ENCODE measurements at places on chromosomes 12 and 14.

DNA sequence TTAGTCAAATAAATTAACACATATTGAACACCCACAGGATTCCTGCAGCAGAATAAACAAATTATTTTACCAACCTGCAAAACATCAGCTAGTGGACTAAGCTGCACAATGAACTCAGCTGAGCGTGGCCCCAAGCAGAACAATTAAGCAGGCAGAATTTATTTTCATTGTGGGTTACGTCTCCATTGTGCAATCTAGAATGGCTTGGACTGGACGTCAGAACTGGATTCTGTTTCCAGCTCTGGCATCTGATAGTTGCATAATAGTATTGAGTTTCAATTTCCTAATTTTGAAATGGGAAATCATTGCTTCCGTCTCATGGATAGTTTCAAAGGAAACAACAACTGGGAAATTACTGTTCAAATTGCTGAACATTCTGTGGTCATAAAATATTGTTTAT lies 35.5 kb upstream of the RERG start:
- no peak for DNase-seq

DNA sequence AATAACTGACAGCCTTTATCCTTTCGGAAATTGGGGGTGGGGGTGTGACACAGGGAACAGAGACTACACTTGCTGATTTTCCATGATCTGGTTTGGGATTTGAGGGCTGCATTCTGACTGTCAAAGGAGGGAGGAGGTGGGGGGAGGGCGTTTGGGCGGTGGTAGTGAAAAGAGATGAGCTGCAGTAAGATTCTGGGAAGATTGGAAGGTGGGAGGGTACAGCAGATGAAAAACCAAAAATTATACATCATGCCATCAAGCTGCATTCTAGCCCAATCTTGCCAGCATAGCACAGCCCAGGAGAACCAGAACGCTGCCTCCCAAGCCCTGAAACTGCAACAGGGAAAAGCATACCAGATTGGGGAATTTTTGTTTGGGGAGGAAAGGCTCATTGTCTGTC lies 2.4 kb downstream of the RND1 start:
- DNase-seq: no peak

GRCh38 chr14:104817930-104818713 lies 17.2 kb downstream of the ZBTB42 start:
- no peak for DNase-seq

DNA sequence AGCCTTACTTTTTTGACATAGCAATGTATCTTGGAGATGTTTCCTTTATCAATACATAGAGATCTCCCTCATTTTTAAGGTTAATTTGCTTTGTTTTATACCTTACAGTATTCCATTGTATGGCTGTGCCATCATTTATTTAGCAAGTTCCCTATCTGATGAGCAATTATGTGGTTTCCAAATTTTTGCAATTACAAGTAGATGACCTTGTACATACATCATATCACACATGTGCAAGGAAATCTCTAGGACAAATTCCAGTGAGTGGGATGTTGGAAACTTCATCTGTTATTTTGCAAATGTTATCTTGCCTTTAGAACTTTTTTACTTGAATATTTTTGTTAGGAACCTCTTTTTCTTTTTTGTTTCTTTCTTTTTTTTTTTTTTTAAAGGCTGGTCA lies 49.7 kb downstream of the DRAM1 start:
- no peak for DNase-seq

DNA sequence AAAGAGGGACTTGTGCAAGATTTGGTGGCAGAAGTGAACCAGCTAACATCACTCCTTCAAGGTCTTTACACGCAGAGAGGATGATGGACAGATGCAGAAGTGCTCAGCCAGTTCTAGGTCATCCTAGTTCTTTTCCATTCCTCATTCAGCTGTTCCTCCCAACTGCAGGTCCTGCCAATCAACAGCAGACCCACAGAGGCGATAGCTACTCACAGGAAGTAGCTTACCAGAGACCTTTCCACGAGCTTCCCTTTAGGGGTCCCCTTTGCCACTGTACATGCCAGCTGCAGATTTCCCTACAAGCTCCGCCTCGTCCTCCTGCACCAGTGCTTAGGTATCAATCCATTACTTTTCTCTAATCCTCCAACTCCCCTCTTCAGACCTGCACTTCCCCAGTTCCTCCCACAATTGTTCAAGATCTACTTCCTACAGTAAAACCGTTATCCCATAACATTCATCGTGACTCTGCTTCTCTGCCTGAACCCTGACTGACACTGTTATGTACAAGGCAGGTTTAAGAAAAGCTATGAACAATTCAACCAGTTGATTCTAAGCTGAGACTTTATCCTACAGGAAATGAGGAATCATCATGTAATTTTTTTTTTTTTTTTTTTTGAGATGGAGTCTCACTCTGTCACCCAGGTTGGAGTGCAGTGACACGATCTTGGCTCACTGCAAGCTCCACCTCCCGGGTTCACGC lies 22.5 kb downstream of the RECQL start:
- DNase-seq: no peak

- DNase-seq: no peak
Measured at GRCh38 chr14:71625175-71625574, 307.1 kb upstream of the RGS6 start.

GRCh38 chr14:54625112-54625511 lies 58.2 kb downstream of the SAMD4A start:
- DNase-seq: no peak

DNA sequence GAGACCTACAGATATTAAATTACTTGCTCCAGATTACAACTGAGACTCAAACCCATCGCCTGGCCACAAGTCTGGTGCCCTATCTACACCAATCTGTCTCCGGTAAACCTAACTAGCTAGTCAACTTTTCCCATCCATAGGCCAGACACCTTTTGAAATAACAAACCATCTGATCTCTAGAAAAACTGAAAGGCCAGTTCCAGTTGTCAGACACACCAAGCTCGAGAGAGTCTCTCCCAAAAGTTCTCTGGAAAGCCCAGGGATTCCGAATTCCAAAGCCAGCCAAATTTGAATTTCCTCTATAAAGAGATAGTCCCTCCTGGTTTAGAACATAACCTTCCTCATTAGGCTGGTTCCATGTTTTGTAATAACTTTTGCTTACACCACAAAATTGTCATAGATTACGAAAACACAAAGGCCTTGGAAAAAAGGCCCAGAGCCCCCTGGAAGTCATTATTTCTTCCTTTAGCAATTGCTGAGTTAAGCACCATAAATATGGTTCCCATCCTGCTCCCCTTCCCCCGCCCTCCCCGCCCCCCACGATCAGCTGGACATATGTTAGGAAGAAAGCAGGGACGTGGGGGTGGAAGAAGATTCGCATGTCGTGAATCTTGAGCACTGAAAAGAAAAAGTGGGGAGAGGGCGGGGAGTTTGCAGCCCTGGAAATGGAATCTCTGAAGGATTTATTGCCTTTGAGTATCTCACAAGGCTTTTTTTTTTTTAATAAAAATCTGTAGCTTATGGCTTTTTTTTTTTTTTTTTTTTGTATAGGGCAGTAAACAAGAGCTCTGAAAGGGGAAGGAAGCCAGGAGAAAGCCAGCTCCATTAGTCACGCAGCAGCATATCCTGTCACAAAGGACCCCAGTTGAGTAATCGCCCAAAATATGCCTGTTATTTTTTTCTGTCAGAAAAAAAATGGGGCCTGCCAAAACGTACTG lies 110.4 kb downstream of the ZFP36L1 start:
- DNase-seq: peak; percentile 47

GRCh38 chr12:76117067-76117691 lies 32.7 kb upstream of the NAP1L1 start:
- no peak for DNase-seq

- no peak for DNase-seq
Measured at GRCh38 chr12:127685931-127686330, 581.0 kb upstream of the TMEM132C start.

- no peak for DNase-seq
Measured at GRCh38 chr14:68956724-68957123, 22.4 kb downstream of the ACTN1 start.

GRCh38 chr14:25006031-25006430 lies 43.9 kb downstream of the STXBP6 start:
- no peak for DNase-seq

GRCh38 chr14:101476916-101477553 lies 84.3 kb upstream of the DIO3 start:
- DNase-seq: no peak

- no peak for DNase-seq
Measured at GRCh38 chr12:84763107-84763506, 149.5 kb downstream of the SLC6A15 start.

- DNase-seq: no peak
Measured at GRCh38 chr12:125197326-125197725, 132.1 kb downstream of the AACS start.

DNA sequence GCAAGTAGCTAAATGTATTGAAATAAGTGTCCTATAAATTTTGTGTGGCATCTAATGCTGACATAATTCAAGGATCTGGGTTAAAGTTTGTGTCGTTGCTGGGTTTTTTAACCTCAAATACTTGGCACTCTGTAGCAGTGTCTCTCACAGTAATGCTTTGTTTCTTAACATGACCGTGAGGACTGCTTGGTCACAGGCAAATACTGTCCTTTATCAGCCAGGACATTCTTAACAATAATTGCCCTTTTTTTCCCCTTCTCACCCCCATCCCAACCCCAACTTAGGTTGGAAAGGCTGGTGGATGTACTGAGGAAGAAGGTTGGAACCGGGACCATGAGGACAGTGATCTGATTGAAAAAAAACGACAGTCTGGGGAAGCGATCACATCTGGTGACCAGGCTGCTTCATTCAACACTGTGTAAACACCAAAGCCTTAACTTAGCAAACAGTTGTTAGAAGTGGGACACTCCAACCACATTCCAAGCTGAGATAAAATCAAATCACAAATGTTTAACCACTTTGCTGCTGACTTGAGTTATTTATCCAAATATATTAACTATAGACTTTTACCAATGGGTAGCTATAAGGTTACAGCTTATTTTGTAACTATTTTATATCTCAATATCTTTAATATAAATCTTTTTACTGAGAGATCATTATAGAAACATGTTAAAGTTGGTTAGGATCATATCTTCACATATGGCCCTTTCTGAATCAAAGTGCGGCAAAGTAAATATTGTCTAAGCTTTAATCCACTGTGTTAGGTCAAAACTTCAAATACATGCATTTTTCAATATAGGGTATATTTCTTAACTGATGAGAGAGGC lies 48.2 kb downstream of the FOXA1 start:
- DNase-seq: peak; percentile 20

- DNase-seq: no peak
Measured at GRCh38 chr12:122130150-122130549, 43.9 kb downstream of the IL31 start.

DNA sequence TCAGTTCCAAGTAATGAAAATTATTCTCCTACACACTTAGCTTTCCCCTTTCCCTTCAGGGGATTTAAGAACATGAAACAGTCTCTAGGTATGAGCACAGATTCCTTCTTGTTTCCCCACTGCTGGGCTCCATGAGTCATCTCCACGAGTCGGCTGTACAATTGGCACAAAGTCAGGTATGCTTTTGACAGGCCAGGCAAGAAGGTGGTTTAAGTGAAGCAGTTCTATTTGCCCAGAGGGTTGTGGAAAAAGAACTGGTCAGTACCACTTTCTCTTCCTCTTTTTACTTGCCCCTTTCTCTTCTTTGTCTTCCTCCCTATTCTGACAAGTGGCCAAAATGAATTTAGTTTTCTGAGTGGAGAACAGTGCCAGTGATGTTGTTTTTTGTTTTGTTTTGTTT lies 16.3 kb downstream of the DYNC1H1 start:
- DNase-seq: peak; percentile 84

- DNase-seq: no peak
Measured at GRCh38 chr12:56338308-56339157, at the start of gene IL23A. TSS of gene IL23A (plus strand) at chr12:56338884. CDS start at chr12:56339045, 161 bp downstream.

DNA sequence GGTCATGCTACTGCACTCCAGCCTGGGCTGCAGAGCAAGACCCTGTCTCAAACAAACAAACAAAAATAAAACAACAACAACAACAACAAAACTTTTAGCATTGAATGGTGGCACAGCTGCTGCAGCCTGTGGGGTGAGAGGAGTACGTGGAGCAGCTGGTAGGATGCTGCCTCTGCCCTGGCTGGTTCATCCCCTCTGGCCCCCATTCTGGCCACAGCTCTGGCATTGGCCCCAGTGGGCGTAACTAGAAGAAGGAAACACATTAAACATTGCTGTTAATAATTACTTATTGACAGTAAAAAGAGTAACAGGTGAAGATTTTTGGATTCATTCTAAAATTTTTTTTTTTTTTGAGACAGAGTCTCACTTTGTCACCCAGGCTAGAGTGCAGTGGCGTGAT lies 28.8 kb upstream of the C2CD5 start:
- DNase-seq: no peak

- DNase-seq: no peak
Measured at GRCh38 chr12:1050059-1050707, 59.2 kb downstream of the ERC1 start.

- no peak for DNase-seq
Measured at GRCh38 chr14:74350211-74350927, 2.1 kb downstream of the VRTN start.

DNA sequence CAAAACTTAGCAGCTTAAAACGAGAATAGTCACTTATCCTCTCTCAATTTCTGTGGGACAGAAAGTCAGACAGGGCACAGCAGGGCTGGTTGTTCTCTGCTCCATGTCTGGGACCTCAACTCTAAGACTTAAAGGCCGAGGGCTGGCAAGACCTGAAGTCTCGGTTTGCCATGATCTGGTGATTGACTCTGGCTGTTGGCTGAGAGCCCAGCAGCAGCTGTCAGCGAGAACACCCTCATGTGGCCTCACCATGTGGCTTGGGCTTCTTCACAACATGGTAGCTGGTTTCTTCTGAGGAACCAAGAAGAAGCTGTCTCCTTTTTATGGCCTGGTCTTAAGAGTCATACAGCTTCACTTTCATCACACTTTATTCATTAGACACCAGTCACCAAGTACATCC lies 1.7 kb upstream of the VASH1 start:
- DNase-seq: peak; percentile 2

GRCh38 chr14:96479435-96480146 lies 22.6 kb upstream of the PAPOLA start:
- no peak for DNase-seq

DNA sequence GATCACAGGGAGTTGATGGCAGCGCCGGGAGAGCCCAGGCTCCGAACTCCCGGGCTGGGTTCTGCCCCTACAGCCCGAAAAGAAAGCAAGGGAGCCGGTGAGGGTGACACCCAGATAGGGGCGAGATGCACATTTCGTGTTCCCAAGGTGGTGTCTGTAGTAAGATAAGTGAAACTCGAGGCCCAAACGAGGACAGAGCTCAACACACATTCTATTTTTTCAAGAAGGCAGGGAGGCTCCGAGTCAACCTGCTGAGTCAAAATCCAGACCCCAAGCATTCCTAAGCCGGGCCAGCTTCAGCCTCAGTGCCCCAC lies 24.2 kb upstream of the YY1 start:
- DNase-seq: no peak

- DNase-seq: no peak
Measured at GRCh38 chr14:101025131-101025530, 121.6 kb upstream of the RTL1 start.

GRCh38 chr12:108630481-108631207 lies 3.0 kb downstream of the SELPLG start:
- no peak for DNase-seq

DNA sequence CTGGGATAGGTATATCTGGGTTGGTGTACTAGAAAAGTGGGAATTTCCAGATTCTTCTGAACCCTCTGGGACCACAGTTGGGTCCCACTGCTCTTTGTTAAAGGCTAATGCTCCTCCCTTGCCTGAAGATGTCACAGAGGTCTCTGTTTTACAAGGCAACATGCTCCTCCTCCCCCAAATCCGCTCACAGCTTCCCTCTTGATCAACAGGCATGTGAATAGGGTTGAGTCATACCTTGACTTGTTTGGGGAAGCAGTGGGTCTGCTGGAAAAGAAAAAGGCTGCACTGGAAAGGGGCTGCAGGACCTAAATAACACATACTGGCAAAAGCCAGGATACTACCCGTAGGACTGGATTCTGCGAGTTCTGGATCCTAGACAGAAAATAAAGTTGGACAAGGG lies 165.4 kb upstream of the TMEM260 start:
- DNase-seq: no peak
